ENCODE measurements at places on chromosomes 12 and 14.

DNA sequence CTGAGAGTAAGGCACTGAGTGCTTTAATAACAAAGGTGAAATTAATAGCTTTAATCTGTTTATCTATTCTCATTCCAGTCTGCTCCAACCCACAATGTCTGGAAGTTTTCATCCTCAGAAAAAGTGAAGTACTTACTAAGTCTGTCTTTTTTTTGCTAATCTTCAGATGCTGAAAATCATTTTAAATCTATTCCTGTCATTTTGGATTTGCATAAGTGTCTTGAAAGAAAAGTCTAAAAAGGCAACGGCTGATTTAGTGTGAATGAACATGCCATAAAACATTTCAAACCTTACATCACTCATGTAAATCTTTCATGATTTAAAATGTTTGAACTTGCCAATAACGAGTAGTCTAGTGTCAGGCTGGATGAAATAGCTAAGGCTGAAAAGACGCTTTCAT is 685.6 kb downstream of the RPS29 start:
- no peak for DNase-seq

DNA sequence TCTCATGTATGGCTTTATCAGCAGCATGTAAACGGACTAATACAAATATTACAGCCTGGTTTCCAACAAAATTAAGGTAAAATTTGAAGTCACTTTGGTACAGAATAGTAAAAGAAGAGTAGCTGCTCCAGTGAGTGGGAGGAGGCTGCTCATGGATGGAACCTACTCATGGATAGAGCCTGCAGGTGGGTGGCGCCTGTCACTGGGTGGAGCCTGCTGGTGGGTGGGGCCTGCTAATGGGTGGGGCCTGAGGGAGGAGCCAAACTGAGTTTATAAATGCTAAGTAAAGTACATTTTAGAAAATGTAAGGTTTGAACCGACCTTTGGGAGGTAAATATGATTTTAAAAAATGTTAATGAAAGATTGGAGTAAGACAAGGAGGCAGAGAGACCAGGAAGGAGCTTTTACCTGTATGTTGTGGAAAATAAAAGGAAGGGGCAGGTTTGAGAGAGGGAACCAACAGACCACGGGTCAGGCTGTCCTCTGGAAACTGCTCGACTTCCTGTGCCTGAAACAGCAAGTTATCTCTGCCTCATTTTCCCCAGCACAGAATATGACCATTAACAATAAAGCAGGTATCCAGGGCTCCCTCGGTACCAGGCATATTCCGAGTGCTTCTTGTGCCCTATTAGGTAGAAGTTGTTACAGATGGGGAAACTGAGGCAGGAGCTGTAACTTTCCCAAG is 55.9 kb upstream of the SEL1L start:
- no peak for DNase-seq

GRCh38 chr14:66066981-66067776 is 419.0 kb upstream of the CCDC196 start:
- DNase-seq = no peak

- peak; percentile 88 for DNase-seq
Observed at GRCh38 chr14:74038020-74038859, 19.1 kb downstream of the BBOF1 start.

DNA sequence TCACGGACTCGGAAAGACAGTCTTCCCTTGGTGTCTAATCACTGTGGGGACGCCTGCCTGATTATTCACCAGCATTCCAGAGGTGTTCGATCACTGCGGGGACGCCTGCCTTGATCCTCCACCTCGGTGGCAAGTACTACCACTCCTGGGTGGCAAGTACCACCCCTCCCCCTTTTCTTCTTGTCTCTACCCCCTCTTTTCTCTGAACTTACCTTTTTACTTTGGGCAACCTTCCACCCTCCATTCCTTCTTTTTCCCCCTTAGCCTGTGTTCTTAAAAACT is 12.0 kb upstream of the LGMN start:
- DNase-seq = no peak

DNA sequence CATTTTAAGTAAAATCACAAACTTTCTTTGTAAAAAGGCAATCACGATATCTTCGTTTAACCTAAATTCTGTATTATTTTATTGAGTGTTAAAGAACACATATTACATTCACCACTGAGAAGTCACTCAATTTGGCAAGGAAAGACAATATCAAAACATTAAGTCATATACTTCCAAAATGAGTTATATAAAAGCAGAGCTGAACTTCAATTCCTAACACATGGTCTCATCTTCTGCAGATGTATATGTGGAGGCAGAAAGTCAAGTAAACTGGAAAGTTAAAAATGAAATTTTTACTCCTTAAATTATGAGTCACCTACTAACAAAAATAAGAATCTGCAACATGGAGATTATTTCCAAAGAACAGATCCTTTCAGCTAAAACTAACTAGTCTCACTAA is 28.7 kb downstream of the BMAL2 start:
- DNase-seq = no peak

GRCh38 chr12:16634786-16635185 is 28.8 kb upstream of the LMO3 start:
- DNase-seq = no peak

DNA sequence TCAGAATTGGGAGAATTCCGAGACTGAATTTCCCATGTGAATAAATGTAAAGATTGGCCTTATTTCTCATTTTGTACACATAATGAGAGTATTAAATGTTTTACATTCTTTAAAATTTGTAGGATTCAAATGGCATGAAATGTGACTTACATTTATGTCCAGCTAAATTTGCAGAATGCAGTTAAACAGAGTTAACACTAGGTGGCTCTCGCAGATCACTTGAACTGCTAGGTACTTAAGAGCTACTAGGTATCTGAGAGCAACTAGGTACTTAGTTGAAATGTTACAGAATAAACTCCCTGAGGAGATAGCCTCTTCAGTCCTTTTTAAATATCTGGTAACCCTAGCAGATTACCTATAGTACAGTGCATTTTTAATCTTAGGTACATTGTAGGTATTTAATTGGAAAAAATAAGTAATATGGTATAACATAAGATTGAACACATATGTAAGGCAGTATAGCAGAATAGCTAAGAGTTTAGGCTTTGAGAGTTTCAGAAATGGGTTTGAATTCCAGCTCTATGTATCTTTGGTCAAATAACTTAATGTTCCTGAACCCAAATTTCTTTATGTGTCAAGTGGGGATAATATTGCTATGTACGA is 73.8 kb downstream of the KIAA0586 start:
- DNase-seq = peak; percentile 65

GRCh38 chr12:67091678-67092077 is 177.5 kb upstream of the CAND1 start:
- DNase-seq = no peak

DNA sequence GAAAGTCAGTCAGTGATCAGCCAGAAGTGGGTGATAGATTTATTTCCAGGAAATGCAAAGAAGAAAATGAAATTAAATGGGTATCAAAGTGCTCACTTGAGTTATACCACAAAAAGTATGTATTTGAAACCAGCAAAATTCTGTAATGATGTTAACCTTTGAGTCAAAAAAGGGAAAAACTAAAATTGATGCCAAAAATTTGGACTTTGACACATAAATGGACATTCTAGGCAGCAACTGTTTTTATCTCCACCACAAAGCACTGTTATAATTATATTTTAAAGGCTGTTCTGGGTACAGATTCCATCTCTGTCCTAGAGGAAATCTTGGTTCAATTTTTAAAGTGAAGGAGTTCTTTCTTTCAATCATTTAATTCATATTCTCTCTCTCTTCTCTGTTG is 31.7 kb upstream of the KCNJ8 start:
- DNase-seq = no peak

- DNase-seq = no peak
Observed at GRCh38 chr12:43281563-43281962, 270.4 kb downstream of the ADAMTS20 start.

GRCh38 chr14:83713732-83714131 is 1816.2 kb upstream of the FLRT2 start:
- DNase-seq = no peak

GRCh38 chr12:12810553-12811021 is 2.6 kb upstream of the DDX47 start:
- no peak for DNase-seq

GRCh38 chr12:28127455-28127854 is 62.8 kb upstream of the CCDC91 start:
- DNase-seq = no peak

- no peak for DNase-seq
Observed at GRCh38 chr14:66114071-66114470, 372.1 kb upstream of the CCDC196 start.

DNA sequence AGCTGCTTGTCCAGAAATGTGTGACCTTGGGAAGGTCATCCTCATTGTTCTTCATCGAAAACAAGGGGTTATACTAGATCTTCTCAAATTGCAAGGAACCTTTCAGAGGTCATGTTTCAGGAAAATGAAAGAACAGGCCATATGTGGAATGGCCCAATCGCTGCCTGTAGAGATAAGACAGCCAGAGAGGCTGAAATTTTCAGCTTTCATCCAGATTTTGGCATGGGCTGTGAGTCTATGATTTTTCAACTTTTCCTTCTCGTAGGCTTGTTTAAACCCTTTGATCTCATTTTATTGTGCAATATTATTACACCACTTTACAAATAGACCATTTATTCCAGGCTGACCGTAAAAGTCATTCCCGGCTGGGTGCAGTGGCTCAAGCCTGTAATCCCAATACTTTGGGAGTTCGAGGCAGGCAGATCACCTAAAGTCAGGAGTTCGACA is 17.1 kb upstream of the ATXN2 start:
- no peak for DNase-seq

DNA sequence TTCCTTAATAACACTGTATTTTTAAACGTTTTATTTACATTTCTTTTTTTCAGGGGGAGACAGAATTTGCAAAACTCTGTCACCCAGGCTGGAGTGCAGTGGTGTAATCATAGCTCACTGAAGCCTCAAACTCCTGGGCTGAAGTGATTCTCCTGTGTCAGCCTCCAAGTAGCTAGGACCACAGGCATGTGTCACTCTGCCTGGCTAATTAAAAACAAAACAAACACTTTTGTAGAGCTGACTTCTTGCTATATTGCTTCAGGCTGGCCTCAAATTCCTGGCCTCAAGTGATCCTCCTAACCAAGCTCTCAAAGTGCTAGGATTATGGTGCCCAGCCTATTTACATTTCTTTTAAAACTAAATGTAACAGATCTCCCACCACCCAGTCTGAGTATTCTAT is 12.7 kb downstream of the CPSF6 start:
- DNase-seq = no peak

DNA sequence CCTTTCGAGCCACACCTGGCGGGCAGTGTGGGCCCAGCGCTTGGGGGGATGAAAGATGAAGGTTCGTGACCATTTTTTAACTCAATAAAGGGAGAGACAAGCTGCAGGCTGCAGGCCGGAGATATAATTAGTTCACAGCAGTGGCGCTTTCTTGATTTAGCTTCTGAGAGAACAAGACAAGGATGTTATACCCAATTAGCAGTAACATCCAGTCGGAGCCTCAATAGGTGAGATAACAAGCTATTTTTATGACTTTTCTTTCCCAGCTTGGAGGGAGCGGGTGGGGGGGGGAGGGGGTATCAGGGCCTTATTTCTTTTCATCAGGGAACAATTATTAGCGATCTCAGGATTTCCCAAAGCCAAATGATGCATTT is 9.1 kb downstream of the FAM222A start:
- DNase-seq = no peak

GRCh38 chr12:66667906-66668305 is 11.0 kb downstream of the GRIP1 start:
- no peak for DNase-seq

GRCh38 chr12:114405519-114406271 is at the start of gene TBX5:
Gene TBX5 (minus strand): TSS chr12:114406144. CDS start chr12:114403898, 2,246 bp downstream.
- no peak for DNase-seq

DNA sequence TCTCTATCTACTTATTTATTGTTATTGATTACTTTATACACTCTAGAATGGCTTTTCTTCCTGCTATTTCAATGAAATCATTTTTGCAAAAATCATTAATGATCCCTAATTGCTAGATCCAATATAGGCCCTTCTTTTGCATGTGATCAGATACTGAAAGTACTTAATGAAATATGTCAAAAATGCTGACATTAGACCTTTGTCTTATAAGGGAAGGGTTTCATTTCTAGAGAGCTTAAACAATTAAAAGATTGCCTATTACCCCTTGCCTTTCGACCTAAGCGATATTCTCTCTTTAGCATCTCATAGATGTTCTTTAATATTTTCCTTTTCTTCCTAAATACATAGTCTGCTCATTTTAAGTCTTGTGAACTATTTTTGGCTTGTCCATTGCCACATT is 101.1 kb downstream of the KTN1 start:
- DNase-seq = no peak

GRCh38 chr12:131226345-131227265 is 272.9 kb downstream of the ADGRD1 start:
- DNase-seq = no peak

Measured in hematopoietic multipotent progenitor cell treated with erythropoietin and hydrocortisone succinate and interleukin-3 and kit ligand, for 17 days (in vitro differentiated cells).